Osteoblast (primary cell): ENCODE measurements at places on chromosomes 6 and 20. TPM values are rescaled to one million over a fixed set of nuclear protein-coding genes. Genes with fewer than 3 reads are reported as not detected.

C6orf52 gene
- not detected in 2 replicates for total RNA-seq

TRIM31 gene
- total RNA-seq: not detected in 2 replicates

SNAP25 gene
- total RNA-seq: 1.8 TPM in 2 replicates

BPIFA1 gene
- total RNA-seq: not detected in 2 replicates

GRCh38 chr6:119348096-119348747 is 1.3 kb downstream of the MAN1A1 start:
- no peaks in the 10 kb centered on the region for H3K36me3 ChIP-seq
- peaks cover 15% of the 10 kb centered on the region for H3K4me1 ChIP-seq
- H3K4me3 ChIP-seq: peak overlapping the region; percentile 87
- H3K27me3 ChIP-seq: no peaks in the 10 kb centered on the region
- H3K27ac ChIP-seq: no peak overlapping the region

- H3K4me1 ChIP-seq: no peaks in the 10 kb centered on the region
- DNase-seq: no peak
- H3K36me3 ChIP-seq: no peaks in the 10 kb centered on the region
- H3K27me3 ChIP-seq: peaks cover 2% of the 10 kb centered on the region
- H3K4me3 ChIP-seq: no peak overlapping the region
- no peak overlapping the region for H3K27ac ChIP-seq
Observed at GRCh38 chr20:48193627-48194425, 408.5 kb upstream of the SULF2 start.

- no peak for DNase-seq
- no peaks in the 10 kb centered on the region for H3K4me1 ChIP-seq
- H3K36me3 ChIP-seq: no peaks in the 10 kb centered on the region
- no peak overlapping the region for H3K27ac ChIP-seq
- H3K27me3 ChIP-seq: no peaks in the 10 kb centered on the region
Observed at GRCh38 chr6:113403966-113404595, 453.1 kb upstream of the MARCKS start.
